ENCODE measurements at places on chromosomes 4 and X. TPM values are rescaled to one million over a fixed set of nuclear protein-coding genes. Genes with fewer than 3 reads are reported as not detected.

GRCh38 chr4:30601070-30601865 lies 118.9 kb upstream of the PCDH7 start:
- H3K4me1 ChIP-seq = no peaks in the 10 kb centered on the region
- no peaks in the 10 kb centered on the region for H3K27me3 ChIP-seq
- no peak overlapping the region for H3K27ac ChIP-seq
- no peaks in the 10 kb centered on the region for H3K36me3 ChIP-seq
- H3K4me3 ChIP-seq = no peak overlapping the region
- DNase-seq = no peak

- DNase-seq = no peak
- no peaks in the 10 kb centered on the region for H3K4me1 ChIP-seq
- H3K4me3 ChIP-seq = no peak overlapping the region
- no peak overlapping the region for H3K27ac ChIP-seq
- H3K27me3 ChIP-seq = no peaks in the 10 kb centered on the region
- no peaks in the 10 kb centered on the region for H3K36me3 ChIP-seq
These were observed 405.2 kb downstream of the PPARGC1A start for GRCh38 chr4:23484689-23485088.

Gene S100G
- not detected for total RNA-seq

DNA sequence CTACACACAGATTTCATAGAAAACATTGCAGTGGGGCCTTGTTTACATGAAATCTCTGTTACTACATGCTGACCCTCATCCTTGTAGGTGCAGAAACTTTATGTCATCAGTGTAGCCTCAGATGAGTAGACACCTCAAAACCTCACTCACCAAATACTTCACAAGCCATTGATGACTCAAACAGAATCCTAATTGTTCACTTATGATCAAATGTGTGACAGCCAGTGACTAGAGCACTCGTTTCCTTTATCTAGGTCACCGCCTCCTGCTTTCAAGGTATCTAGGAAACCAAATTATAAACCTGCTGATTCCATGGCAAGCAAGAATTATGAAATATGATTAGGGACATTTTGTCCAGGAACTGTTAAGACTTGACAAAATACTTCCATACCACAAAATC lies 255.8 kb upstream of the GPRIN3 start:
- no peaks in the 10 kb centered on the region for H3K27me3 ChIP-seq
- no peak overlapping the region for H3K27ac ChIP-seq
- no peak for DNase-seq
- H3K36me3 ChIP-seq = no peaks in the 10 kb centered on the region
- H3K4me3 ChIP-seq = no peak overlapping the region

GRCh38 chr4:18405054-18405453 lies 383.5 kb upstream of the LCORL start:
- no peak overlapping the region for H3K27ac ChIP-seq
- no peak overlapping the region for H3K4me3 ChIP-seq
- H3K4me1 ChIP-seq = no peaks in the 10 kb centered on the region
- H3K36me3 ChIP-seq = no peaks in the 10 kb centered on the region
- DNase-seq = no peak
- H3K27me3 ChIP-seq = no peaks in the 10 kb centered on the region

DNA sequence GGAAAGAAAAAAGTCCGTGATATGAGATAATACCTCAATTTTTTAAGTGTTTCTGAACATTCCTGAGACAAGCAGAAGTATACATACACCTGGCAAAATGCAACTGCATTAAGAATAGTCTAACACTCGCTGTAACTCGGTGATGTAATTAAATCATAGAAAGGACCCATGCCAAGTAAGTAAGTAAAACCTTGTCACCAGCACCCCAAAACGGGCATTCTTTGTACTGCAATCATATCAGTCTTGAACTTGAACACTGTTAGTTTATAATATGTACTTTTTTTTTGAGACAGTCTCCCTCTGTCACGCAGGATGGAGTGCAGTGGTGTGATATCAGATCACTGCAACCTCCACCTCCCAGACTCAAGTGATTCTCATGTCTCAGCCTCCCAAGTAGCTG lies 47.4 kb downstream of the SMIM14 start:
- no peak overlapping the region for H3K4me3 ChIP-seq
- H3K27me3 ChIP-seq = no peaks in the 10 kb centered on the region
- no peaks in the 10 kb centered on the region for H3K4me1 ChIP-seq
- H3K27ac ChIP-seq = no peak overlapping the region
- H3K36me3 ChIP-seq = no peaks in the 10 kb centered on the region

- no peak for DNase-seq
These were observed 8.8 kb upstream of the BMP2K start for GRCh38 chr4:78767350-78767749.

Gene CXCL10
- 2.5 TPM for total RNA-seq

GRCh38 chr4:82419451-82419850 lies 10.8 kb downstream of the HNRNPDL start:
- H3K27ac ChIP-seq = no peak overlapping the region
- no peaks in the 10 kb centered on the region for H3K27me3 ChIP-seq
- peaks cover 11% of the 10 kb centered on the region for H3K36me3 ChIP-seq
- DNase-seq = no peak

DNA sequence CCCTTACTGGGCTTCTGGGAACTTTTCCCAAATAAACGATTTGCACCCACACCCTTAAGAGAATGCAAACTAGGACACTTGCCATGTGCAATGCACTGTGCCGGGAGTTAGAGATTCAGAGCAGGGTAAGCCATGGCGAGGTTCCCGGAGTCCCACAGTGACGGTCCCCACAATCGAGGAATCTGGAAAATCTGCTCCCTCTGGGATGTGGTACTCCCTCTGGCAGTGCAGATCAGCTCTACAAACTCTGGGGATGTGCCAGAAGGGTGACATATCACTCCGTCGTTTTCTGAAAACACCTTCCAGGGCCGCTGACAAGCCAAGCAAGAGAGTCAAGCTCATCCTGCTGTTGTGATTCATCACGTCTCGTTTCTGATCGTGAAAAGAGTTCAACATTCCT lies 537.5 kb downstream of the BCOR start:
- H3K4me1 ChIP-seq = no peaks in the 10 kb centered on the region
- no peak for DNase-seq
- H3K4me3 ChIP-seq = no peak overlapping the region
- no peaks in the 10 kb centered on the region for H3K27me3 ChIP-seq

DNA sequence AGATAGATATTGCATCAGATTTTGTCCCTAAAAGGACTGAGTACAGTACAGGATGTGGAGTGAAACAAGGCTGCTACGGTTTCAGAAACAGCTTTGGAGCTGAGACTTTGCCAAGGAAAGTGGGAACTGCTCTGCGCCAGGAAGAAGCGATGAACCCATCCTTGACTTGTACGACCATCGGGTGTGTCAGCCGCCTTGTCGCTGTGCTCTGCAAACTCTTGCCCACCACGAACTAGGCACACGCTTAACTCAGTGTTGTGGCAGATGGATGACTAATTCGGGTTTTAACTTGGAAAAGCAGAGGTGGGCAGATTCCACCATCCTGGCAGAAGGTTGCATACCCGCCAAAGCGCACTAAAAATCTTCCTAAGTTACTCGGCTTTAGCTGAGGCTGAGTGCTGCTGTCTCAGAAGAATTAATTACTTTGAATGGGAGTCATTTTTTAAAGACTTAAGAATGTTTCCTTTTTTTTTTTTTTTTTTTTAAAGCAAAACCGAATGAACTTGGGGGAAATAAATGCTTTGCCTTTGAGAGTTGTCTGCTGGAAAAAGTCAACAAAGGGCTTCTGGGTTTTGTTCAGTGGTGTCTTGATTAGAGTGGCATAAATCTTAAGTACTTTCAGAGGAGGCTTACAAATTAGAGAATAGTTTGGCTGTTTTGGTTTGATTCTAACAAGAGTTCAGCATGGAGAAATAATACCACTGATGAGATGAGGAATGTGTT lies 69.5 kb downstream of the SHROOM2 start:
- H3K4me1 ChIP-seq = no peaks in the 10 kb centered on the region
- no peaks in the 10 kb centered on the region for H3K27me3 ChIP-seq
- no peak for DNase-seq
- H3K27ac ChIP-seq = peak overlapping the region; percentile 37

DNA sequence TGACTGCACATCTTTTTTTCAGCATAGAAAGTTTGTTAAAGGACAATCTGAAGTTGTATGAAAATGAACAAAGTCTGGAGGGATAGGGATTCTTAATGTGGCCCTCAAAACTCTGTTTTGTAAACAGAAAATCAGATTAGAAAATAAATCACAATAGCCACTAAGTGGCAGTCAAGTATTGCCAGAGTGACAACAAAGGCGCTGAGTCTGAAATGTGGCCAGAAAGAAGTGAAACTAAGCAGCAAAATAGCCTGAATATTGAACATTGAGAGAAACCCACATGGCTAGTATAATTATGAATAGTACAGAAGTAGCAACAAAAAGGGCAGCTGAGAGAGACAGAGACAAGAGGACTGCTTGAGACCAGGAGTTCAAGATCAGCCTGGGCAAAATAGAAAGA lies 81.1 kb upstream of the CT45A1 start:
- no peak for DNase-seq
- H3K36me3 ChIP-seq = no peaks in the 10 kb centered on the region
- no peaks in the 10 kb centered on the region for H3K4me1 ChIP-seq
- H3K27me3 ChIP-seq = no peaks in the 10 kb centered on the region
- H3K4me3 ChIP-seq = no peak overlapping the region

Gene UGT2B28
- total RNA-seq = not detected

Gene BBS7
- 8.8 TPM for total RNA-seq

DNA sequence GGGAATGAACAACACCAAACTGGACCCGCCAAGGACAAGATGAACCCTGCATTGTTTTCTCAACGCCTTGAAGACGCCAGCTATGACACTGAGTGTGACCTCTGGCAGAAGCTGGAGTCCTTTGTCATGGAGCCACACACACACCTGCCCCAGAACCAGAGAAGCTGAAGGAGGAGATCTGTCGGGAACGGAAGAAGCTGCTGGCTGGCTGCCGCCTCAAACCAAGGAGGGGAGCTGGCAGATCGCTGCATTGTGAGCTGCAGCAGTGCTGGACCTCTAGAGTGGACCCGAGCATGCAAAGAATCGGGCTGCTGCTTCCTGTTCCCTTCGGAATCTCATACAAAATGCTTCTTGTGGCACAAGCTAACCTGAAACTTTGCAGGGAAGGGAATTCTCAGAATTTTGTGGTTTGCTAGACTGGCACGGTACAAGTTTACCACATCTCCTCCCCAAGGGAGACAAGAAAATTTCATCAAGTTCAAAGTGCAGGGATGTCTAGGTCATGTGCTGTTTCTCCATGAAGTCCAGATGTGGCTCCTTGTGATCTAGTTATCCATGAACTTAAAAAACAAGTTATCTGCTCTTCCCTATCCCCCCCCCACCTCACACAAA lies 23.4 kb upstream of the GLRB start:
- no peaks in the 10 kb centered on the region for H3K36me3 ChIP-seq
- H3K4me1 ChIP-seq = no peaks in the 10 kb centered on the region
- no peak overlapping the region for H3K4me3 ChIP-seq

DNA sequence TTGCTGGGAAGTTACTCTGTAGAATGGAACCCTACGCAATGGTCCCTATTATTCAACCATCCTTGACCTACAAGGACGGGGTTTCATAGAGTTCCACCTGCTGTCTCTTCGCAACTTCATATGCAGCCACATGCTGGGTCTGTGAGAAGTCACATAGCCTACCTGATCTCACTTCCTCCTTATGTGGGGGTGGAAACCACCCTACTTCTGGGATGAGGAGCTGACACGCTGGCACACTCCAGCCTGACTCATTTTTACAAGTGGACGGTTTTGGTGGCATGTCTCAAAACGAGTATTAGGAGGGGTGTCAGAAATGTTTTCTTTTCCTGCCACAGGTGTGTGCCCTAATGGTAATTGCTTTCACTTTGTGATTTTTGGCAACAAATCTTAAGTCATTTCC lies 36.8 kb upstream of the ARSD start:
- H3K27ac ChIP-seq = no peak overlapping the region
- H3K4me3 ChIP-seq = no peak overlapping the region
- H3K4me1 ChIP-seq = no peaks in the 10 kb centered on the region
- no peaks in the 10 kb centered on the region for H3K36me3 ChIP-seq

- DNase-seq = no peak
- H3K27me3 ChIP-seq = no peaks in the 10 kb centered on the region
- H3K4me3 ChIP-seq = no peak overlapping the region
- H3K27ac ChIP-seq = no peak overlapping the region
- H3K36me3 ChIP-seq = no peaks in the 10 kb centered on the region
- H3K4me1 ChIP-seq = peaks cover 4% of the 10 kb centered on the region
These were observed 159.0 kb downstream of the PACRGL start for GRCh38 chr4:20859097-20859781.

Gene PCSK1N
- total RNA-seq = 1.4 TPM

GRCh38 chr4:110904435-110905065 lies 281.7 kb upstream of the PITX2 start:
- DNase-seq = no peak
- no peaks in the 10 kb centered on the region for H3K27me3 ChIP-seq
- no peaks in the 10 kb centered on the region for H3K4me1 ChIP-seq
- no peak overlapping the region for H3K4me3 ChIP-seq
- H3K36me3 ChIP-seq = no peaks in the 10 kb centered on the region

GRCh38 chr4:113090954-113091353 lies 41.5 kb downstream of the ANK2 start:
- H3K4me1 ChIP-seq = no peaks in the 10 kb centered on the region
- DNase-seq = no peak
- H3K27me3 ChIP-seq = no peaks in the 10 kb centered on the region
- H3K36me3 ChIP-seq = no peaks in the 10 kb centered on the region
- H3K4me3 ChIP-seq = no peak overlapping the region
- no peak overlapping the region for H3K27ac ChIP-seq

GRCh38 chr4:22674700-22675099 lies 18.0 kb upstream of the GBA3 start:
- no peak overlapping the region for H3K27ac ChIP-seq
- DNase-seq = no peak
- no peak overlapping the region for H3K4me3 ChIP-seq
- H3K36me3 ChIP-seq = no peaks in the 10 kb centered on the region
- no peaks in the 10 kb centered on the region for H3K27me3 ChIP-seq

GRCh38 chr4:93199492-93199891 lies 629.1 kb upstream of the ATOH1 start:
- no peaks in the 10 kb centered on the region for H3K4me1 ChIP-seq
- no peak for DNase-seq
- no peaks in the 10 kb centered on the region for H3K27me3 ChIP-seq
- no peak overlapping the region for H3K27ac ChIP-seq

DNA sequence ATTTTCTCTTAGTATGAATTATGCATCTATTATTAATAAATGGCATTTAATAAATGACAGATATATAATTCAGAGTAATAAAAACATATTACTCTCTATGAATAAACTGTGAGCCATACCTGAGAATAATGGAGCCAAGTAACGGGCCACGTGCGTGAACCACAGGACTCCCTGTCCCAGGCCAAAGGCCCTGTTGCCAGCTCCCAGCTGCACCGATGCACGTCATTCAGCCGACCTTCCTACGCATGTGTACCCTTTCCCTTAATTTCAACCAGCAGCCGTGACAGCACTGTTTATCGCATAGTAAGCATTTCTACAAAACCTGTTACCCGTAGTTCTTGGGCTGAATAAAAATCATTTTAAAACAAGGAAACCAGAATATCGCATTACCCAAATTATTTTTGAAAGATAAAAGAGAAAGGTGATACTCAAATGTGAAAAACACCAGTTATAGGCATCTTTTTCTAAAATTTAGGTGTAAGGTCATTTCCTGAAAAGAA lies 827.2 kb upstream of the FRG1 start:
- H3K4me1 ChIP-seq = no peaks in the 10 kb centered on the region
- no peak overlapping the region for H3K4me3 ChIP-seq
- H3K27me3 ChIP-seq = no peaks in the 10 kb centered on the region
- no peak overlapping the region for H3K27ac ChIP-seq
- peak; percentile 24 for DNase-seq
- no peaks in the 10 kb centered on the region for H3K36me3 ChIP-seq

GRCh38 chr4:186604124-186604807 lies 48.9 kb upstream of the MTNR1A start:
- no peak overlapping the region for H3K27ac ChIP-seq
- H3K36me3 ChIP-seq = peaks cover 41% of the 10 kb centered on the region
- no peaks in the 10 kb centered on the region for H3K4me1 ChIP-seq
- H3K4me3 ChIP-seq = no peak overlapping the region
- no peak for DNase-seq

Gene BGN
- 188 TPM for total RNA-seq

Gene NEK1
- 6.9 TPM for total RNA-seq

Gene AKAP4
- not detected for total RNA-seq
